ENCODE measurements at places on chromosomes 1 and 21.

DNA sequence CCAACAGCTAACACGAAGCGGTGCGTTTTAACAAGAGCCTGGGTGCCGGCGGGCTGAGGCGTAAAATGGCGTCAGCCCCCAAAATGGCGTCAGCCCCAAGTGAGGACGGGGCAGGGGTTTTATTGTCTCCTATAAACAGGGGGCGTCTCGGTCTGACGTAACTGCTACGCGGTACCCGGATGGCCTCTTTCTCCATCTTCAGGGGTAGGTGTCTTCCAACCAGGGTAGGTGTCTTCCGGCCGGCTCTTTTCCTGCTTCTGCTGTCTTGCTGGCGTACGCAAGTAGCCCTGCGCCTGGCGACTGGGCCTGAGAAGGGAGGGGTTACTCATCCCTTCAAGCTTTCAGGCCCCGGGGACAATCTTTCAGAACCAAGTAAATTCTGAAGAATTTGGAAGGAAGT lies 45.3 kb downstream of the LGR6 start:
- no peak for DNase-seq

DNA sequence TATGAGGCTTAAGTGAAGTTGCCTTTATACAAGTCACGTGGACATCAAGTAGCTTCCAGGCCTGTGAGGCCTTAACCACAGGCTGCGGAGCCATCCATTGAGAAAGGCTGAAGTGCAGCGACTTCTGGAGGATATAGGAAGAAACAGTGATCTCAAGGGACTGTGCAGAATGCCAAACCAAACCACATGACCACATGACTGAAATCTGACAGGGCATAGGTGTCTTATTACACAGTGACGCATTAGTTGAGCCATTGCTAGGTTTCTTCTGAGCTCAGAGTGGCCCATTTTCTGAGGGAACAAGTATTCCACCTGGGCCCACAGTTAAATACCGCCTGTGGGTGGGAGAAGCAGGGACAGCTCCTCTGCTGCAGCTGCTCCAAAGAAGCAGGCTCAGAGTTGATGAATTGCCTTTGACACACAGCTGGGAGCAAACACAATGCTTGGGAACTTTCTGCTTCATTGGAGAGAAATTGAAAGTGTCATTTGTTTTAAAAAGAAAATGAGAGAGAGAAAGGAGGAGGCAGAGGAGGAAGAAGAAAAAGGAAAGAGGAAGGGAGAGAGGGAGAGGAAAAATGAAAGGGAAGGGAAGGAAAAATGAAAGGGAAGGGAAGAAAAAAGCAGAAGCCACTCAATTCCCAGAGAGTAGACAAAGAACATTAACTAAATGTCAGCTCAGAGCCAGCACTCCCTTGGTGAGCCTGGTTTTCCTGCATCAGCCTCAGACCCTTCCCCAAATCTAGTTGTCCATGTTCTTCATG lies 94.4 kb downstream of the COLGALT2 start:
- peak; percentile 43 for DNase-seq

DNA sequence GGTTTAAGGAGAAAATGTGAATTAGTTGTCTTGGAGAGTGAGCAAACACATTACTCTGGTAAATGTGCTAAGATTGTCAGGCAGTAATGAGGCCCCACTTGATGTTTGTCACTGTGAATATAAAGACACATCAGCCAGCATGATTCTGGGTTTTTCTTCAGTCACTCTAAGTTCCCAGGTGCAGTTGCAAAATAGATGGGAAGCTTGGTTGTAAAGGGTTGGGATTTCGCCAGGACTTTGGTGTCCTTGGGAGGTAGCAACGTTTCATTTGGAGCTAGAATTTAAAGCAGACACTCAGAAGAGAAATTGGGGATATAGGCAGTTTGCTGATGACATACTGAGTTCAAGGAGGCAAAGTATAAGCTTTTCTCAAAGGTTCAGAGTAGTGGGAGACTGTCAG lies 154.3 kb downstream of the MAST2 start:
- DNase-seq = no peak

DNA sequence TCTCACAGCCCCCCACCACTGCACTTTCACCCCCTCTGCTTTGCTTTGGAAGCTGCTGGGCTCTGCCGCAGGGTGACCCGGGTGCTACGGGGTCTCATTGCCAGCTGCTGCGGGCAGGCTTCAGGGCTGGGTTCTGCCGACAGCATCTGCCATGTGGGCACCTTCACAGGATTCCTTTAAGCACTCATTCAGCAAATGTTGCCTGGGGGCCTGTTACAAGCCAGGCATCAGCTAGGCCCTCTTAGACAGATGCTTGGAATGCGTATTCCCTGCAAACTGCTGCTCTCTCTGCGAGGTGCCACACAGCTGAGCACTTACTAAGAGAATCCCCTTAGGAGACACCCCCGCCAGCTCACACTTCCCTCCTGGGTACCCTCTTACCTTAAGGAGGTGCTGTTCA lies 29.2 kb downstream of the COL16A1 start:
- DNase-seq = no peak

DNA sequence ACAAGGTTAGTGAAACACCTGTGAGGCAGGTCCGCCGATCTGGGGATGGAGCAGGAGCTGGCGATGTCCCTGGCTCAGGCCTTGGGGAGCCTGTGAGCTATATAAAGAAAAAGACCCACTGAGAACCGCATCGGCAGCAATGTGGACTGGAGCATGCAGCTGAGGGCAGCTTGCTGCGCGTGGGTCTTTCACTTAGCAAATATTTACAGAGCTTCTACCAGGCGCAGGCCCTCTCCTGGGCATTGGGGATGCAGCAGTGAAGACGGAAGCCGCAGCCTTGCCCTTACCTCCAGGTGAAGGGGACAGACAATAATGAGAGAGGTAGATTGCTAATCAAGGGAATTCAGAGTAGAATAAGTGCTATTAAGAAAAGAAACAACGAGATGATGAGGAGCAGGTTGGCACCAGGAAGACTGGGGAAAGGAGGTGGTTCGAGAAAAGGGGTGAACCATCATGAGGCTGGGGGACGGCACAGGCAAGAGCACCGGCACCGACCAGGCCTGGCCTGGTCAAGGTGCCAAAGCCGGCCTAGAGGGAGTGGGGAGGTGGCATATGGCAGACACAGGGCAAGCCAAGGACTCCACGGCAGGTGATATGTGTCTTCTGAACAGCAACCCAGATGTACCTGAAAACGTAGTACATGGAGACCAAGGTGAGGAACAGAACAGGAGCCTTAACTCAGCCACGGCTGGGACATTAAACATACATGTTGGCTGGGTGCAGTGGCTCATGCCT lies 60.7 kb upstream of the PAX7 start:
- DNase-seq = no peak

GRCh38 chr1:219784660-219785381 lies 143.5 kb downstream of the SLC30A10 start:
- DNase-seq = no peak

DNA sequence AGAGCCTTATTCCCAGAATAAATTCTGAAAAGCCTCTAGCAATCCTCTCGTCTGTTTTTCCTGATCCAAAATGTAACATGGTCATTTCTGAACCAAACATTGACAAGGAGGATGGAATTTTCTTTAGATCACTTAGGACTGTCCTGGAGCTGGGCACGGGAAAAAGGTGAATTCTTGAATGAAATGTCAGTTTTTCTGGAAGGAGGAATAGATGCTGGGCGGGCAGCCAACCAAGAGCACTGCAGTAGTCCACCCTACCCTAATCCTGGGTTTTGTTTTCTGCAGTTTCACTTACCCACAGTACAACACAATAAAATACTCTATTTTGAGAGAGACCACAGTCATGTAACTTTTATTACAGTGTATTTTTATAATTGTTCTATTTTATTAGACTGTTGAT lies 20.9 kb downstream of the RIT1 start:
- DNase-seq = no peak

DNA sequence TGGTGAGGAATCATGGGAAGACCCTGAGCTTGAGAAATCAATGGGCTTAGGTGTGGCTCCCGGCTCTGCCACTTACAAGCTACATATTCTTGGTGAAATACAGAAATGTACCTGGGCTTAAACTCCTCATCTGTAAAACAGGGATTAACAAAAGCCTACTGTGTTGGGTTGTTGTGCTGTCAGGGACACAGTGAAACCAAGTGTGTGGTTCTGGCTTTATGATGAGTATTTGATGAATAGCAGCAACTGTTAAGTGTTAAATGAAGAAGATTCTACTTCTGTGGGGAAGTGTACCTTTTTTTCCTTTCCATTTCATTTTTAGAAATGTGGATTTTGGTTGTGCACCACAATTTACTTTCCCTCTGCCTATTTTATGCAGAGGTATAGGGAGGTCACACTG lies 41.1 kb upstream of the DUSP10 start:
- DNase-seq = no peak

GRCh38 chr1:177163844-177164379 lies 600 bp downstream of the ASTN1 start:
- no peak for DNase-seq

GRCh38 chr21:46168659-46169386 lies 13.4 kb upstream of the FTCD start:
- no peak for DNase-seq

GRCh38 chr1:73766786-73767348 lies 431.1 kb downstream of the LRRIQ3 start:
- no peak for DNase-seq

DNA sequence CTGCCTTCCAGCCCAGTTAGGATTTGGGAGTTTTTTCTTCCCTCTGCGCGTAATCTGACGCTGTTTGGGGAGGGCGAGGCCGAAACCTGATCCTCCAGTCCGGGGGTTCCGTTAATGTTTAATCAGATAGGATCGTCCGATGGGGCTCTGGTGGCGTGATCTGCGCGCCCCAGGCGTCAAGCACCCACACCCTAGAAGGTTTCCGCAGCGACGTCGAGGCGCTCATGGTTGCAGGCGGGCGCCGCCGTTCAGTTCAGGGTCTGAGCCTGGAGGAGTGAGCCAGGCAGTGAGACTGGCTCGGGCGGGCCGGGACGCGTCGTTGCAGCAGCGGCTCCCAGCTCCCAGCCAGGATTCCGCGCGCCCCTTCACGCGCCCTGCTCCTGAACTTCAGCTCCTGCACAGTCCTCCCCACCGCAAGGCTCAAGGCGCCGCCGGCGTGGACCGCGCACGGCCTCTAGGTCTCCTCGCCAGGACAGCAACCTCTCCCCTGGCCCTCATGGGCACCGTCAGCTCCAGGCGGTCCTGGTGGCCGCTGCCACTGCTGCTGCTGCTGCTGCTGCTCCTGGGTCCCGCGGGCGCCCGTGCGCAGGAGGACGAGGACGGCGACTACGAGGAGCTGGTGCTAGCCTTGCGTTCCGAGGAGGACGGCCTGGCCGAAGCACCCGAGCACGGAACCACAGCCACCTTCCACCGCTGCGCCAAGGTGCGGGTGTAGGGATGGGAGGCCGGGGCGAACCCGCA lies at the start of gene PCSK9:
Gene PCSK9 (plus strand): TSS at position 207 of the 741 bp plus-strand sequence. CDS start 290 bp downstream, at position 497.
- no peak for DNase-seq

DNA sequence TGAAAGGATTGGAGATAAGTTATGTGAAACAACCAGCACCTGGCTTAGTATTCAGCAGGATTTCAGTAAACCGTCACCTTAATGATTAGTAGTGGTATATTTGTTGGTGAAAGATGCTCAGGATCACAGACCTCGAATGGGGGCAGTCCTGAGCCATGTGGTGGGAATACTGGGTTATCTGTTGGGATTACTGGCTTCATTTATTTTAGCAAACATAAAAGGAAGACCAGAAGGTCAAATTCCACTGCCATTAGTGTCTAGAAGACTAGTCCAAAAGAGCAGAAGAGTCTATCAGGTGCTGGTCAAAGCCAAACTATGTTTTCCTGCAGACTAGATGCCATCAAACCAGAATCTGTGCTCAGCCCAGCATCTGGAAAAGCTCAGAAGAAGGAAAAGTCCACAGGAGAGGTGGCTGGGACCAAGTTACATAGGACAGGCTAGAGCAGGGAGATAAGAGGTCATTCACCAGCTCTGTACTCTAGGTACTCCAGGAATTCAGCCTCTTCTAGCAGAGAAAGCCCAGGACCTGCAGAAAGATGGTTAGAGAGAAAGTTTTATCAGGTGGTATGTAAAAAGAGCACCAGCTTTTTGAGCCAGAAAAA lies 343.4 kb downstream of the PLPP3 start:
- DNase-seq = no peak

GRCh38 chr1:200660719-200661118 lies 9.0 kb downstream of the DDX59 start:
- DNase-seq = no peak

DNA sequence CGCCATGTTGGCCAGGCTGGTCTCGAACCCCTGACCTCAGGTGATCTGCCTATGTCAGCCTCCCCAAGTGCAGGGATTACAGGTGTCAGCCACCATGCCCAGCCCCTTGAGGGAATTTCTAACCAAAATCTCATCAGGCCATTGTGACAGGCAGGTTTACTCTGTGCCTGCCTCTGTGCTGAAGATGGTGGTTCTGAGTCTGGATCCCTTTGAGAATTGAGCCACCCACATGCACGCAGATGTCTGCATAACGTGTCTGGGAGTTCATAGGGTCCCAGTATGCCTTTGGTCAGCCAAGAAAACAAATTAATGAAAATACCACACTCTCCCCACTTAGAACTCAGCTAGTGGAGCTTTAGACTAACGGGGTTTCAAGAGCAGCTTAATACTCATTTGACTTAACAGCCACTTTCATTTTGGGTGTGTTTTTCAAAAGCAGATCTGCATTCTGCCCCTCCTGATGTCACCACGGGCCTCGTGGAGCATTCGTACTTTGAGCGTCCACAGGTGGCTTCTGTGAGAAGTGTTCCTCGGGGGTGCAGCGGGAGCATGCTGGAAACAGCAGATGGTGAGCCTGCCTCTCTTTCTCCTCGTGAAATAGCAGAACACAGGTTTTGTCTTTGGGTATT lies 45.3 kb downstream of the DIP2A start:
- no peak for DNase-seq

- DNase-seq = peak; percentile 90
These were observed 9.6 kb upstream of the ADORA1 start for GRCh38 chr1:203117611-203118575.

- no peak for DNase-seq
These were observed 10.6 kb upstream of the RC3H1 start for GRCh38 chr1:174032671-174033222.

GRCh38 chr1:24489674-24490073 lies 13.0 kb upstream of the RCAN3 start:
- DNase-seq = no peak

GRCh38 chr21:36163750-36164741 lies 7.4 kb downstream of the DOP1B start:
- DNase-seq = peak; percentile 20

DNA sequence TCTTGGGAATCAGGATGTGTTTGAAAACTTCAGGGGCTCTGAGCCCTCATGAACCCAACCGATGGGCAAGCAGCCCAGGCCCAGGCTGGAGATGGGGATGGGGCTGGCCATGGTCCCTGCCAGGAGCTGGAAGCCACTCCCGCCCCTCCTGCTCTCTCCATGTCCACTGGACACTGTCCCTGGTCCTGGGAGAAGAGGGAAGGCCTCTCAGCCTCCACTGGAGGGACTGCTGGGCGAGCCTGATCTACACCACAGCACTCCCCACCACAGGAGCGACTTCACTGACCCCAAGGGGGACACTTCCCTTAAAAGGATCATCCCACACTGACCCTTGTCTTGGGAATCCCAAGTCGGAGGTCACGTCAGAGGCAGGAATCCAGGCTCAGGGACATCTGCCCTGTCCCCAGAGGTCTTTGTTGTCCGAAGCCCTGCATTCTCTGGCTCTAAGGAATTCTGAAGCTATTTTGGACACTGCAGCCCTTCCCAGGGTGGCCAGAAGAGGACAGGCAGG lies 16.9 kb upstream of the COL18A1 start:
- DNase-seq = no peak

- no peak for DNase-seq
These were observed 9.2 kb downstream of the DENND4B start for GRCh38 chr1:153937331-153937730.

All from suppressor macrophage treated with lipopolysaccharide for 1 hour (primary cell).